ENCODE measurements at places on chromosomes 5 and 9. TPM values are rescaled to one million over a fixed set of nuclear protein-coding genes. Genes with fewer than 3 reads are reported as not detected.

FBP2 gene
- not detected for total RNA-seq

FRRS1L gene
- total RNA-seq, result 0.37 TPM

SAXO1 gene
- total RNA-seq, result not detected

GLRA1 gene
- not detected for total RNA-seq

OLFML2A gene
- total RNA-seq, result 18.2 TPM

TTC16 gene
- 0.02 TPM for total RNA-seq

SPINK13 gene
- total RNA-seq, result not detected

UGT3A1 gene
- not detected for total RNA-seq

G3BP1 gene
- 149 TPM for total RNA-seq

GLDC gene
- total RNA-seq, result 17.4 TPM

SHISAL2B gene
- total RNA-seq, result not detected

FOXI1 gene
- total RNA-seq, result not detected

EDIL3 gene
- total RNA-seq, result 0.15 TPM

SPAG8 gene
- 0.27 TPM for total RNA-seq

CD274 gene
- total RNA-seq, result 2.1 TPM

SLCO6A1 gene
- not detected for total RNA-seq

FUT7 gene
- not detected for total RNA-seq

GCNT1 gene
- 1.7 TPM for total RNA-seq

PCDHA12 gene
- 2.9 TPM for total RNA-seq

SGTB gene
- total RNA-seq, result 7.3 TPM

LCN1 gene
- not detected for total RNA-seq

CBY3 gene
- not detected for total RNA-seq

CRHBP gene
- total RNA-seq, result 0.24 TPM

MYOT gene
- total RNA-seq, result not detected

SPINK4 gene
- not detected for total RNA-seq

KCNV2 gene
- total RNA-seq, result not detected

AHRR gene
- total RNA-seq, result 3.5 TPM

PTGR1 gene
- total RNA-seq, result 407 TPM

RORB gene
- not detected for total RNA-seq

PTGS1 gene
- 0.82 TPM for total RNA-seq

PKD2L2 gene
- total RNA-seq, result 0.03 TPM

PANK3 gene
- total RNA-seq, result 21.3 TPM

TTLL11 gene
- total RNA-seq, result 3.6 TPM

TAS2R1 gene
- not detected for total RNA-seq

PTTG1 gene
- total RNA-seq, result 197 TPM

CFAP90 gene
- total RNA-seq, result 0.34 TPM

FGF10 gene
- total RNA-seq, result not detected

LCP2 gene
- total RNA-seq, result not detected

TLE1 gene
- total RNA-seq, result 77.6 TPM

DOK3 gene
- total RNA-seq, result 4.7 TPM

GPR150 gene
- 0.07 TPM for total RNA-seq

ADRA1B gene
- total RNA-seq, result 9.9 TPM

Measured in A549 treated with CpdA at 1 μM for 4 hours (cell line).